ENCODE measurements at places on chromosomes 12 and 14. TPM values are rescaled to one million over a fixed set of nuclear protein-coding genes. Genes with fewer than 3 reads are reported as not detected.

- no peak for DNase-seq
Observed at GRCh38 chr14:74964787-74965485, 9.5 kb upstream of the PGF start.

- DNase-seq = no peak
Observed at GRCh38 chr14:90293766-90294730, 37.7 kb downstream of the NRDE2 start.

DNA sequence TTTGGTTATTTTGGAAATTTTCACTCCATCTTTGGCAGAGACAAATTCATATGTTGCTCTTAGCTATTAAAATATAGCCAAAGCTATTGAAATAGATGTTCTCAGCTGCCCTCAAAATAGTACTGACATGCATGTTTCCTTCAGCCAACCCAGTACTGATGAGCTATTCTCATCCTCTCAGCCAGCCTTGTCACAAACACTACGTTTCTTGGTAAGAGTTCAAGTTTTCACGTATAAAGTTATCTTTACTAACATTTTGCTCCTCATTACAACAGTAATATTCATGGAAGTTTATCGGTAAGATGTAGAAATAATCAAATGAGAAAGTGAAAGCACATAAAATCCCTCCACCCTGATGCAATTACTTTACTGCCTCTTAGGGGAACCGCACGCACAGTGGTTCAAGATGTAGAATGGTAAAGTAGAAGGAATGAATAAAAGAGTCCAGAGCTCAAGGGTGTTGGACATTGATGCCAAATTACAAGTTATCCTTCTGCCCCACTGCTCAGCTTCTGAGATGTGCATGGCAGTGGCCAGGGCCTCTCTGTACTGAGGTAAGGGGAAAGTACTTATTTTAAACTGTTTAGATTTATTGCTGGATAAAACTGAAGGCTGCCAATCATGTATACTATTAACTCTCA lies 20.7 kb downstream of the GCH1 start:
- DNase-seq = no peak

The KLRK1 gene
- 0.48 TPM for total RNA-seq

The KLRB1 gene
- total RNA-seq = not detected

- DNase-seq = no peak
Observed at GRCh38 chr14:102857444-102857843, 65.0 kb upstream of the AMN start.

DNA sequence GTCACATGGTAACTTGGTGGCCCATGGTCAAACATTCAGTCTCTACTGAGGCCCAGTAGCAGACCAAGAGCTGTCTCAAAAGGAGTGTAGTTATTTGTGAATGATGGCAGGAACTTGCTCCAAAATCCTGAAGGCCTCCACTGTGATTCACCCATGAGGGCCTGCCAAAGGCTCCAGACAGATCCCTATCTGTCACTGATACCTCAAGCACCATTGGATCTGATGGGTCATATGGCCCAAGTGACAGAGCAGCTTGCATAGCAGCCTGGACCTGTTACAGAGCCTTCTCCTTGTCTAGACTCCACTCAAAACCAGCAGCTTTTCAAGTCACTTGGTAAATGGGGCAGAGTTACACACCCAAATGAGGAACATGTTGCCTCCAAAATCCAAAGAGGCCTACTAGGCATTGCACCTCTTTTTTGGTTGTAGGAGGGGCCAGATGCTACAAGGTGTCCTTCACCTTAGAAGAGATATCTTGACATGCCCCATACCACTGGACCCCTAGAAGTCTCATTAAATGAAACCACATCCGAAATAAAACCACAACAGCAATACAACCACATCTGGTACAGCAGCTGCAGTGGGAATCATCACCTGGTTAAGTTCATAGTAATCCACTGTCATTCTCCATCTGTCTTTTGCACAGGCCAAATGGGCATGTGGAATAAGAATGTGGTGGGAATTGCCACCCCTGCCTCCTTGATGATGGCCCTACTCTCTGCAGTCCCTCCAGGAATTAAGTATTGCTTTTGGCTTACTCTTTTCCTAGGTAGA lies 150.4 kb upstream of the MAX start:
- DNase-seq = no peak

- DNase-seq = no peak
Observed at GRCh38 chr14:99785426-99785825, 7.8 kb upstream of the EML1 start.

DNA sequence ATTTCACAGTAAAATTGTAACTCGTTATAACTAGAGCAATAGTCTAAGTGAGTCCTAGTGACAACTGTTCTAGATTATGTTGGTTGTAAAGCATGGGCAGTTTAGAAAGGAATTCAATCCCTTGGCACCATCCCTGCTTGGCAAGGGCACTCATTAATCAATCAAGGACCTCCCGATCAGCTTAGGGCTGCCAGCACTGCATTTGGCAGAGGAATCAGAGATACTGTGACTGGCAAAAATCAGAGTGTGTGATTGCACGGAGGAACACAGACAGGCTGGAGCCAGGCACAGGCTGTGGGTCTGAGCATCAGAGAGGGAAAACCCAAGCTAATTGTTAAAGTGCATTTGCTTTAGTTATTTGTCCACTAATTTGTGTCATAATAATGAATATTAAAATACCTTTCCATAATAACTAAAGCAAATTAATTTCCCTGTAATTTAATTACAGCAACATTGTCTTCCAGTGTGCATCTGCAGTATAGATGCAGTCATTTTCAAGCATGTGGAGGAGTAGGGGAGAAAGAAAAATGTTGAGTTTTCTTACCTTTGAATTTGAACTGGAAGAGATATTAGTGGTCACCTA lies 3.2 kb upstream of the EGLN3 start:
- DNase-seq = no peak

- DNase-seq = no peak
Observed at GRCh38 chr14:78088916-78089315, 81.3 kb upstream of the NRXN3 start.

DNA sequence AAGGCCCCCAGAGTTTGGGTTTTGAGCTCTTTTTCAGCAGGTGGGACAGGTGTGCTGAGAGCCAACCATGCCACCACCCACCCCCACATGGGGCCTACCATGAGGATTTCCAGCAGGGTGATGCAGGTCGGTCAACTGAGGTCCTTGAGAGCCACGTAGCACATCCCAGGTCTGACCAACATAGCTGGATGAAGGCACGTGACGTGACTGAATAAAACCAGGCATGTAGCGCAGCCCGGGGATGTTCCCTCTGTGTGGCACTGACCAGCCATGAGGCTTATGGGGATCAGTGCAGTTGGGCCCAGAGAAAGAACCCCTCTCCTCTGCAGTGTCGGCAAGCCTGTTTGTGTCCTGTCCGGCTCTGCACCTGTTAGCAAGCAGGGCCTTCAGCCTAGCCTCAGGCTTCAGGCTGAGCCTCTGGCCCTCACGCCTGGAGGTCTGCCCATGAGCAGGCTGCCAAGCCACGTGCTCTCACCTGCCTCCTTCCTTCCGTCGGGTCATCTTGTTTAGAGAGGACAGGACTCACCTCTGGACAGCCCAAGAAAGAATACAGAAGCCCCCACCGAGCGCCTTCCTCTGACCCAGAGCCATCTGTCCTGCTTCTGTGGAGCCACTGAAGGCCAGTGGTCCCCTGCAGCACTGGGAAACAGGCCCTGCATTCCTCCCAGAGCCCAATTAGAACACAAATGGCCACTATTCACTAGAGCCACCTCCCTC lies 38.5 kb downstream of the TSPAN11 start:
- DNase-seq = no peak

The ALX1 gene
- total RNA-seq = 0.21 TPM

GRCh38 chr14:103961928-103962578 lies 19.7 kb upstream of the RD3L start:
- no peak for DNase-seq

- no peak for DNase-seq
Observed at GRCh38 chr12:96194576-96194889, 358 bp downstream of the ELK3 start.

The HAL gene
- 0.21 TPM for total RNA-seq

- no peak for DNase-seq
Observed at GRCh38 chr12:52423661-52424500, 10.3 kb downstream of the KRT75 start.

- DNase-seq = no peak
Observed at GRCh38 chr12:15584366-15585041, 204.7 kb downstream of the EPS8 start.

The TDRD9 gene
- 6.5 TPM for total RNA-seq

The GALNT16 gene
- total RNA-seq = 0.33 TPM

DNA sequence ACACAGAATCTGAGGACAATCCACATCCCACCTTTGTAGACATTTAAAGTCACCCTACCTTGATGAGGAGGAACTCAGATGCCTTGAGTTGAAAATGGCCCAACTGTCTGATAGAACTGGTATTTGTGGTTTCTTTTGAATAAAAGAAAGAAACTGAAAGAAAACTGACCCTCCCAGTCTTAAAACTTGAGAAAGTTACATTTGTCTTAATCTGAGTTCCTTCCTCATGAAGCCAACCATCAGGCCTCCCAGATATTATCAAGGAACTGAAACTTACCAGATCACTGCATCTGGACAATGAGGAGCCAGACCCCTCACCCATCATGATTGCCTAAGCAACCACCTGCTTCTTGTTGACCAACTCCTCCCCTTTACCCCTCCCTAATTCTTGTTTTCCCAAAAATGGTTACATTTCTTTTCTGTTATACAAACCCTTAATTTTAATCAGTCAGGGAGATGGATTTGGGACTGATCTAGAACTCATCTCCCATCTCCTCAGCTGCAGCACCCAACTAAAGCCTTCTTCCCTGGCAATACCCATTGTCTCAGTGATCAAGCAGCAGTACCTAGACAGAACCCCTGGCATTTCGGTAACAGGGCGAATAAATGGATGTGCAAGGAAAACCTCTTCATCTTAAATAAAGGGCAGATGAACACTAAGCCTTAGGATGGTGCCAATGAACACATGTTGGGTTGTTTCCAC lies 72.0 kb upstream of the RESF1 start:
- no peak for DNase-seq

- DNase-seq = no peak
Observed at GRCh38 chr12:100953677-100954076, 159.1 kb downstream of the ANO4 start.

DNA sequence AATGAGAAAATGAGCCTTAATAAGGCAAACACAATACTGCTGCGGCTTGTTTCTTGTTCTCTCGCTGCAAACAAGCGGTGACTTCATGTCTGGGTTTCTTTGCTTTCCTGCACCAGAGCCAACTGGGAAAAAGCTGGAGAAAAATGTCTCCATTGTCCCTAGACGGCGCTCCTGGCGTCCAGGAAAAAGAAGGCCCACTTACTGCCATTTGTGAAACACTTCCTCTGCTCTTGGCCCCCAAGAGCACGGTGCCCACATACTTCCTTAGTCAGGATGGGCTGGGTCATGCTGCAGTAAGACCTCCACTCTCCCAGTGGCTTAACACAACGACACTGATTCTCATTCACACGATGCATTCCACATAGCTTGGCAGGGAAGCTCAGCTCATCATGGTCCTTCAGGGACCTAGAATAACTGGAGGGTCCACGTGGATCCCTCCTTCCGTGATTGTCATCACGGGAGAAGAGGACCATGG lies 86.0 kb upstream of the BCL11B start:
- DNase-seq = no peak

The KRT84 gene
- not detected for total RNA-seq

DNA sequence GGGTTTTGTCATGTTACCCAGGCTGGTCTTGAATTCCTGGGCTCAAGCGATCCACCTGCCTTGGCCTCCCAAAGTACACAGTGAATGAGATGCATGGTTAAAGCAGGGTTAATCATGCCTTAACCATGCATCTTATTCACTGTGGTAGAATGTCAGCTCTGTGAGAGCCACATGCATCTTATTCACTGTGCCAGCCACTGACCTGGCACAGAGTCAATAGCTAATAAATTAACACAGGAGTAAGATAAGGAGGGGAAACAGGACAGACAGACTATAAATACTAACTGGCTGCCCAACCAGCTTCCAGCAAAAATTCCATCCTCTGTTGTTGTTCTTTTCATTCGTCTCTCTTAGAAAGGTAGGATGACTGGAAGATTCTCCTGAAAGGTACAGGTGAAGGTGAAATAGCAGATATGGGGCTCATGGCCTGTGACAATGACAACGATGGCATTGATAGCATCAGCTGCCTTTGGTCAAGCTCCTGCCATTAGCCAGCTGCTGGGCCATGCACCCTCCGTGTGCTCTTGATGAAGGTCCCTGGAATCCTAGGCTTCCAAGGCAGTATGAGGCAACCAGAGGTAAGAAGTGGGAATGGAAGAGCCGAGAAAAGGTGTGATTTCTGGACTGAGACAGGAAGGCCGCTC lies 76.6 kb downstream of the ZNF664 start:
- peak; percentile 45 for DNase-seq

DNA sequence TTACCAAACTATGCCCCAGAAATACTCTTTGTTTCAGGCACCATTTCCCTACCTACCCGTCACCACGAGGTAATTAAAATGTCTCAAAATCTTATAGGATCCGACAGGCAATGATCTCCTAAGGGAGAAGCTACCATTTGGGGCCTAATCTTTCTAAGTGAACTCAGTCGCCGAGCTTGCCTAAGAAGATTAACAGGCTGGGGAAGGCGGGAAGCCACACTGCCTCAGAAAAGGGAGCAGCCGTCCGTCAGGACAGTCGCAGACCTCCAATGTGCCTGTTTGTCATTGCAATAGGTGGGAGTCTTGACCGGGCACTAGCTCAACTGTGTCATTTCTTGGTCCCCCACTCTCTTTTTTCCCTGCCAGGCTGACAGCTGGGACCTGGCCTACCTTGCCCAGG lies 4.6 kb downstream of the TTC7B start:
- no peak for DNase-seq

The TSHR gene
- not detected for total RNA-seq

The ACSM4 gene
- total RNA-seq = not detected

- no peak for DNase-seq
Observed at GRCh38 chr12:38905480-38906351, at the start of gene CPNE8. TSS of gene CPNE8 (minus strand) at chr12:38905591. CDS start at chr12:38905534, 57 bp downstream.

GRCh38 chr12:57734591-57734990 lies 4.0 kb downstream of the AGAP2 start:
- no peak for DNase-seq

DNA sequence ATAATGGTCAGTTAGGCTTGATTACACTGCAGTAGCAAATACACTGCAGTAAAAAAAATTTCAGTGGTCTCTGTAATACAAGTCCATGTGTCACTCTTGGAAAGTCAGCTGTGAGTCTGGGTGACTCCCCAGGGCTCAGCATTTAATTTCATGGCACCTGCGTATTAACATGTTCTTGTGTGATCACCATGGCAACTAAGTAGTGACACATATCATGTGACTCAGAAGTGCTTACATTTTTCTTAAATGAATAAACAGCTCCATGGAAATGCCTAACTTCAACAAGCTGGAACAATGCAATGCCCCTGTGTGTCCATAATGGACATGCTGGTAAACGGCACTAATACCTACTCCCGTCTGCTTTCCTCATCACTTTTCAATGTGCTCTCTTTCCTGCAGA lies 88.5 kb upstream of the ANO4 start:
- DNase-seq = peak; percentile 70

The PLXNC1 gene
- total RNA-seq = 0.55 TPM

DNA sequence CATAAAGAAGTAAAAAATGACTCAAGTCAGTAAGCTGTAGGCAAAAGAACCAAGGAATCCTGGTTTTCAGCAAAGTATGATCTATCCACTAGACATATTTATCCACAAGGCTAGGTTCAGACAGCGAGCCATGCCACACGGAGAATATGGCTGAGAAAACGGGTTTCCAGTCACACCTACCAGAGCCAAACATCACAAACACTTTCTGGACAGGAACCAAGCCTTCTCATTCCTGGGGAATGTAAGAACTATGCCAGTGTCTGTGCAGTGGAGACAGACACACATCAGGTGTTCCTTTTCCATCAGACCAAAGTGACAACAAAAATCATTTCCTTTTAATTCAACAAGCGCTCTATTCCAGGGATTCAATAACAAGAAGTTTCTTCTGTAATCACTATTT lies 41.1 kb downstream of the AREL1 start:
- DNase-seq = no peak

- DNase-seq = peak; percentile 25
Observed at GRCh38 chr14:40004871-40005500, 572.8 kb upstream of the FBXO33 start.
